ENCODE measurements at places on chromosomes 5 and 9.
A peak's percentile ranks its signal among the peaks of the same experiment; 100 is the strongest.

DNA sequence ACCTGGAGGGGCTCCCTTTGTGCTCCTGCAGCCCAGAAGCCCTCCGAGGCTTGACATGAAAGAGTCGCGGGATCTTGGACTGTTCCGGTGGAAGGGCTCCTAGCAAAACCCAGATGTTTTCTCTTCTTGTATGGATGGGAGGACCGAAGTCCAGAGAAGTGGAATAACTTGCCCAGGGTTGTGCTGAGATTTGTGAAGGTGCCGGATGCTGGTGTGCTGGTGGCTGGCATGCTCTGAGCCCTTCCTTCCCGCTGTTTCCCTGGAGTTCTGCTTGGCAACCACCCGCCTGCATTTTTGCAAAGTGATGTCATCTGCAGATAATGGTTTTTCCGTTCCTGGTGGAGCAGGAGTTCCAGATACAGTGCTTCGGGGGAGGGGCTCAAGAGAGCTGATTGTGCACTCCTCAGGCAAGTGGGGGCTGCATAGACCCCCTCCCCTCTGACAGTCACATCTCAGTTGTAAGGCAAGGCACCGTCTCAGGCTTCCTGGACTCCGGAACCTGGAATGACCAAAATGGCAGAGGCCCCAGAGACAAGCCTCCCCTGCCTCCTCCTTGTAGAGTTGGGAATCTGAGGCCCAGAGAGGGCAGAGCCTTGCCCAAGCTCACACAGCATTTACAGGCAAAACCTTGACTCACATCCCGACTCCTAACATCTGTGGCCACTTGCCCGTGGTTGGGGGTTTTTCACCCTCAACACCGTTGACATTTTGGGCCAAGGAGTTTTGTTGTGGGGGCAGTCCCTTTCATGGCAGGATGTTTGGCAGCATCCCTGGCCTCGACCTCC is 157.0 kb downstream of the RGS3 start:
- DNase-seq: peak; percentile 81

- no peak for DNase-seq
These were observed 129.5 kb upstream of the DPYSL3 start for GRCh38 chr5:147639321-147639720.

DNA sequence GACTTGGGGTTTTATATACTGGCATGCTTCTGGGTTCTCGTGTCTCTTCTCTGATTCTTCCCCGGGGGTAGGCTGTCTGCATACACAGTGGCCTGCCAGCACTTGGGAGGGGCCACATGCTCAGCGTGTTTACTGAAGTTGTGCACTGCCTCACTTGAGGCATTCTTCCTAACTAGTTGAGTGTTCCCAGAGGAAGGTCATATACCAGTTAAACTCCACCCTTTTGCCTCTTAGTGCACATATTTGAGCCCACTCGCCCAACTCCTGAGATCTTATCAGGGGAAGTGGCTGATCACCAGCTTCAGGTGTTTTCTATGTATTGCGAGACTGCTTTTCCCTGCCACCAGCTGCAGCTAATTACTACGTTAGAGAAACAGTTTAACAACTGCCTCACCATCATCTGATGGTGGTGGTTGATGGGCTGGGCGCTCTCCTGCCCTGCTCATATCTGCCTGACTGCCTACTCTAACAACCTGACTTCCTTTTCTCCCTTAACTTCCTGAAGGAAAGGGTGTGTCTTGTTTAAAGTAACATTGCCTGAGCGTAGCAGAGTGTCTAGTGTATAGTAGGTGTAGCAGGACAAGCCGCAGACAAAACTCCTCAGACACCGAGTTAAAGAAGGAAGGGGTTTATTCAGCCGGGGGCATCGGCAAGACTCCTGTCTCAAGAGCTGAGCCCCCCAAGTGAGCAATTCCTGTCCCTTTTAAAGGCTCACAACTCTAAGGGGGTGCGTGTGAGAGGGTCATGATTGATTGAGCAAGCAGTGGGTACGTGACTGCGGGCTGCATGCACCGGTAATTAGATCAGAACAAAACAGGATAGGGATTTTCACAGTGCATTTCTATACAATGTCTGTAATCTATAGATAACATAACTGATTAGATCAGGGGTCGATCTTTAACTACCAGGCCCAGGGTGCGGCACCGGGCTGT is 60.1 kb upstream of the CLINT1 start:
- DNase-seq: no peak

DNA sequence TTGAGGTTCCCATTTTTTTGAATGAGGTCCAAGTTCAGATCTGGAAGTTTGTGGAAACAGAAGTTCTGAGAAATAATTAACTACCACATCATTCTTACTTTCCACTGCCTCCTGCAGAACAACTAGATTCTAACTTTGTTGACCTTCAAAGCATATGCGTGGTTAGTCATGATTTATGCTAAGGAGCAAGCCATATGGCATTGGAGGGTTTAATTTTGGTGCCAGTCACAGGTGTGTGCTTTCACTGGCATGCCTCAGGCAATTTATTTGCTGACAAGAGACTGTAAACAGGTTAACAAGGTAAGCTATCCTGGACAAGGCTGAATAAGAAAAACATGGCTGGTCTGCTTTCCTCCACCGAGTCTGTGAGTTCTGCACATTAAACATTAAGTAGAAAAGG is 31.5 kb downstream of the HMHB1 start:
- no peak for DNase-seq

DNA sequence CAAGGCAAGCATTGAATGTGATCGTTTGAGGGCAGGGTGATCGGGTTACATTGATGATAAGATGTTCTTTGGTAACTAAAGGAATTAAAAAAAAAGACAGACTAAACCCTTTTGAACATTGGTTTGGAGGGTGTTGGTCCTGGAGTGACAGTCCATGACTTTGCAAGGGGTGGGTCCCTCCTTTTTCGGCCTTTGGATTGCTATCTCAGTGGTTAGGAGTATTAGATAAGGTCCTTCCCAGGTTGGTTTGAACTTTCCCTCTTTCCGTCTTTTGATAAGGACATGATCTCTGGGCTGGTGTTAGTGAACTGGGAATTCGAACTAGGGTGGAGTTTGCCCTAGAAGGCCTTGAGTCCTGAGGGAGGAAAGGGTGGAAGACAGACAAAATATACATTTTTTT is 5.4 kb upstream of the ABO start:
- no peak for DNase-seq

- DNase-seq: no peak
These were observed 256.9 kb downstream of the HINT1 start for GRCh38 chr5:130908186-130908585.

Data from amniotic stem cell (primary cell).